ENCODE measurements at places on chromosomes 1 and 21. TPM values are rescaled to one million over a fixed set of nuclear protein-coding genes. Genes with fewer than 3 reads are reported as not detected.

The FCGR1A gene
- polyA plus RNA-seq = 0.25 TPM

The FAM72A gene
- 0.44 TPM for polyA plus RNA-seq

The RSPH1 gene
- not detected for polyA plus RNA-seq

The FBXO2 gene
- polyA plus RNA-seq = 0.35 TPM

The CYP4Z1 gene
- polyA plus RNA-seq = 0.09 TPM

The IGSF3 gene
- polyA plus RNA-seq = 0.34 TPM

The A3GALT2 gene
- not detected for polyA plus RNA-seq

The APCS gene
- polyA plus RNA-seq = not detected

The LDLRAD1 gene
- not detected for polyA plus RNA-seq

The ORC1 gene
- polyA plus RNA-seq = 0.39 TPM

The SLAMF9 gene
- polyA plus RNA-seq = not detected

The PLA2G2F gene
- not detected for polyA plus RNA-seq

The OLFML3 gene
- polyA plus RNA-seq = 13.5 TPM

The NID1 gene
- polyA plus RNA-seq = 13.1 TPM

The S100A7 gene
- polyA plus RNA-seq = not detected

The ENAH gene
- polyA plus RNA-seq = 76.4 TPM

The HSPG2 gene
- polyA plus RNA-seq = 43.8 TPM

The ACOT11 gene
- 0.93 TPM for polyA plus RNA-seq

The HCN3 gene
- 0.97 TPM for polyA plus RNA-seq

The DIO1 gene
- polyA plus RNA-seq = not detected

The SMYD2 gene
- polyA plus RNA-seq = 67.1 TPM

The NTMT2 gene
- polyA plus RNA-seq = not detected
